Amygdala (tissue), 56 donors: ENCODE measurements at places on chromosomes 5 and 9.

DNA sequence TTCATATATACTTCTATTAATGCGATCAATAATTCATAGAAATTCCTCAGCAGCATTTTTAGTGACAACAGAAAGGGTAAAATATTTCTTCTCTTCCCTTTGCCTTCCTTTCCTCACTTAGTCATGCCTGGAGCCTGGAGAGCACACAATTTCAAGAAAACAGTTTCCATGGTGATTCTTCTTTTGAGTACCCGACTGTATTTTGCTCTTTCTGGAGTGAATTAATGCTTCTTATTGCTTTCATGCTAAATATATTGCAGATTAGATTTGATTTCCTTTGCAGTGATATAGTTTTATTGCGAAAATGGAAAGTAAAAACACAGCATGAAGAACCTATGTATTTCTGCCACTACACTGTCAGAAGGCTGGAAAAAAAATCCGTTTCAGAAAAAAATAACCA, 153.5 kb downstream of the PPP2R2B start:
- DNase-seq = no peak

DNA sequence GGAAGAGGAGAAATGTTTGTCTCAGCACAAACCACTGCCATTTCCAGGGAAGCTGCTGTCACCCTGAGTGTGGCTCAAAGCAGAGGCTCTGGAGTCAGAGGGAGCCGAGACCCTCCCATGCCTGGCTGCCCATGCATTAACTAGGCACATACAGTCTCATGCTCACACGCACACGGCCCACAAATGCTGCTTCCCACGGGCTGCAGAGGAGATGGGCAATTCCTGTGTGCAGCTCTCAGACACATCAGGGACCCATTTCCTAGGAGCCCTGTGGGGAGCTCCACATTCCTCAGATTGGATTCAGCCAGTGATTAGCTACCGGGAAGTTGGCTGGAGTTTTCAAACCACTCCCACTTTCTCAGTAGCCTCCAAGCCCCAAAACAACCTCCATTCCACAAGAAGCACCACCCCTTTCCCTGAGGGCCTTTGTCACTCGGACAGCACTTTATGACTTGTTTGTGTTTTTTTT, 9.1 kb upstream of the PTGES start:
- DNase-seq = no peak

DNA sequence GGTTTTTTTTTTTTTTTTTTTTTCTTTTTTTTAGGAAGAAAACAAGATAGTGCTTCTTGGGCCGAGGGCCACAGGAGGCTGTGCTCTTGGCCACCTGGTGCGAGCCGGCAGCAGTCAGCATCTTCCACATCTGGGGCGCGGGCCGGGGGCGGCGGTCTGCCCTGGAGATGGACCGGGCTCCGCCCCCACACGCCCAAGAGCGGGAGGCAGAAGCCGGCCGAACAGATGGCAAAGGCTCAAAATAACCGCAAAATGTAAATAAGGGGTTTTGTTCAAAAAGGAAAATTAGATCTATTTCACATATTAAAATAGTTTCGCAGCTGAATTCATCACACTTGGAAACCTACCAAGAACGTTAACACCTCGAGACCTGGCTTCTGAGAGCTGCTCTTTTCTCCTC, 51.5 kb upstream of the UBAC1 start:
- DNase-seq = no peak

DNA sequence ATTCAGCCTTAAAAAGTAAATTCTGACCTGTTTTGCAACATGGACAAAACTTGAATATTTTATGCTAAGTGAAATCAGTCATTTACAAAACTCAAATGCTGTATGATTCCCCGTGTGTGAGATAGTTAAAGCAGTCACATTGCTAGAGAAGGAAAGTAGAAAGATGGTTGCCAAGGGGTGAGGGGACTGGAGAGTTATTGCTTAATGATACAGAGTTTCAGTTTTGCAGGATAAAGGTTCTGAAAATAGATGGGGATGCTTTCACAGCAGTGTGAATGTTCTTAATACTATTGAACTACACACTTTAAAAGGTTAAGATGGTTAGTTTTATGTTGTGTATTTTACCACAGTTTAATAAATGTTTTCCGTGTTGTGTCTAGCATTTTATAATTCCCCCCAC, 51.2 kb downstream of the SGCD start:
- no peak for DNase-seq

DNA sequence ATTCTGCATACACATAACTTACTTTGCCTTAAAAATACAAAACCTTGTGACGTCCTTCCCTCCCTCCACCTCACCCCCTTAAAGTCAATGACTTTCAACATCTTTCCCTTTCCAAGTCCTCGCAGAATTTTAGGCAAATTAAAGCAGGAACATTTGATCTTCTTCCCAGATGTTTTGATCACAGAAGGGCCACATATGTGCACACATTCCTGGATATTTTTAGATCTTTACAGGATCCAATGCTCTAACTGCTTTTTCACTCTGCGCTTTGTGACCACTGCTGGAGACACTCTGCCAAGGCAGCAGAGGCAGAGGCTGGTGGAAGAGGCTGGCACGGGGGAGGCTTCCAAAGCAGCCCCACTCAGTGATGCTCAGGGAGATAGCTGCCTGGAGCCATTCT, 130.7 kb downstream of the SEC61B start:
- DNase-seq = no peak

DNA sequence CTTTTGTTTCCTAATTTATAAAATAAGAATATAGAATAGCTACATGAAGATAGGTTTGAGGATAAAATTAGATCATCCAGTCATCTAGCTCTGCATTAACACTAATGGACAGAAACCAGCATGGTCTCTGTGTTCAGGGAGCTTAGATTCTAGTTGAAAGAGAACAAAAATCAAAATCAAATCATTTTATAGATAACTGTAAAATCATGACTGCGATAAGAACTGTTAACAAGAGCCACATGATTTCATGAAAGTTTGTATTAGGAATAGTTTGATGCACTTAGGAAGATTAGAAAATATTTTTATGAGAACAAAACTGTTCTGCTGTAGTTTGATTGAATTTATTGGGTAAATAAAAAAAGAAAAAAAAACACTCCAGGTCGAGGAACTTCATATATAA, 1074.7 kb downstream of the MAT2B start:
- DNase-seq = no peak

DNA sequence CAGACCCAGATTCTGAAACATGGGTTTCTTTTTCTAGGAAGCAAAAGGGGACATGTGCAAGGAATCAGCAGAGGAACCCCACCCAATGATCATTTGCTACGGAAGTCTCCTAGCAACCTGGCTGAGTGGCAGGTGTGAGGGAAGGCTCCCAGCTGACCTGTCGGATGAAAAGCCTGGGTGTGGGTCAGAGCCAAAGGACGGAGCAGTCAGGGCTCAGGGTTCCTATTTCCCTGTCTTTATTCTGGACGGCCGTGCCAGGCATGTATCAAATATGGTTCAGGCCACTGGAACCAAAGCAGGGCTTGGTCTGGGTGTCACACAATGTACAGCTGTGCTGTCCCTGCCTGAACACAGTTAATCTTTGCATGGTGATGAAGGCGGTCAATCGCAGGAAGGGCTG, 20.1 kb downstream of the STK10 start:
- DNase-seq = no peak

DNA sequence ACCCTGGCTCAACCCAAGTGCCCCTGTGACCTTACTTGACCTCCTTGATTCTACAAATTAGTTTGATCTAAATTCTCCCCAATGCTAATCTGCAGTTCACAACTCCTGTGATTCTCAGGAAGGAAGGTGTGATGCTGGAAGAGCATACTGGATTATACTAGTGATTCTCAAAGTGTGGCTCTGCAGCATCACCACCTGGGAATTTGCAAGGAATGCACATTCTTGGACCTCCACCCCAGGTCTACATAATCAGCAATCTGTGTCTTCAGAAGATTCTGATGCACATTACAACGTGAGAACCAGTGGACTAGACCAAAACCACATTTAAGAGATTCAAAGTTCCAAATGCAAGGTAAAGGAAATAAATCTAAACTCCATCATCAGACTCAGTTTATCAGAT, 198.6 kb downstream of the AGTPBP1 start:
- no peak for DNase-seq

DNA sequence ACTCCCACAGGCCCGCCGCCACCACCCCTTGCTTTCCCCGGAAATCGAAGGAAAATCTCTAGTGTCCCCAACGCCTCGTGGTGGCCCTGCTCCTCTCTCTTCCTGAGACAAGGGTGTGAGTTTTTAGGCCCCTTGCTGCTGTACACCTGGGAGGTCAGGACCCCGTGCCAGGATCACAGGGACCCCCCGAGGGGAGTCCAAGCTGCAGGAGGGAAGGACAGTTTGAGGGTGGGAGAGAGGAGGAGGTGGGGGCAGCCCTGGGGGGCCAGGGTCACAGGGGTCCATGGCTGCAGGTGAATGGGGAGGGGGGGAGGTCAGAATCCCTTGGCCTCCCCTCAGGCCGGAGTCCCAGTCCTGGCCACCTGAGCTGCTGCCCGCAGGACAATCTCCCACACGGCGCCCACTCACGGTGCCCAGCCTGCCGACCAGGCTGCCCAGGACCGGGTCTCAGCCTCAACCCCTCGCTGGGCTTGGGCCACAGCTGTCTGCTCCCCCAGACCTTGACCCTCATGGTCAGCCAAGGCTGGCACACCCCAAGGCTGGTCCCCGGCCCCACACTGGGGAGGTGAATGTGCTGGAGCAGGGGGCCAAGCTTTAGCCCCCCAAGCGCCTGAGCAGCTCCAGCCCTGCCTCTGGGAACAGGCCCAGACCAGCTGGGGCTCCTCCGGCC, 19.9 kb downstream of the TPPP start:
- no peak for DNase-seq

GRCh38 chr9:71628247-71628646, 140.1 kb downstream of the CEMIP2 start:
- DNase-seq = no peak

DNA sequence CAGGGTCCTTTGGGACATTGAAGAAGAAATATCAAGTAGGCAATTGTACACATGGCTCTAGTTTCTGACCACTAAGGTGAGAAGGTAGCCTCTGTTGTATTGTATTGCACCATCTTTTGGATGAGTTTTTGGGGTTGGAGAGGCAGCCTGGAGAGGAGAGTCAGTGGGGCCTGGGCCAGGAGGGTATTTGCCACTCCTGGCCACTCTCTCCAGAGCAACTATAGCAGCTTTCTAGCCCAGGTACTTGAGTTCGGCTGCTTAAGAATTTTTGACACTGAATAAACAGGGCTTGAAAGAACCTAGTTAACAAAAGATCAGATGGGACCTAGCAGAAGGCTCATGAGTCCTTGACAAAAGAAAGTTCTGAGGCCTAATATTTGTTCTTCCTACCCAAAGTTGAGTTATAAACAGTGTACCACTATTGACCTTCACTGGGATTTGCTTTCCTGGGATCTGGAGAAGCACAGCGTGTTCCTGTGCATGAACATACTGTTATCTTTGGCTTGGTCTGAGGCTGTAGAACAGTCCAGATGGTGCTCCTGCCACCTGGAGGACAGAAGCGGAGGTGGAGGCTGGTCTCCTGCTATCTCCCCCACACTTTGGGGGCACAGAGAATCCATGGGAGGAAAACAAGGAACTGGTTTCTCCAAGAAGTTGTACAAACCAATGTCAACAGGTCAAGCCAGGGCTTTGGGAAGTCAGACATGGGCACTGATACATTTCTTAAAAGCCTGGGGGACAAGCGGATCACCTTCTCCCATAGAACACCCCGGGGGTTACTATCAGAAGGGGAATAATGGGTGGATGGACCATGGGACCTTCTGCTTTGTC, 110.4 kb upstream of the LIFR start:
- no peak for DNase-seq

DNA sequence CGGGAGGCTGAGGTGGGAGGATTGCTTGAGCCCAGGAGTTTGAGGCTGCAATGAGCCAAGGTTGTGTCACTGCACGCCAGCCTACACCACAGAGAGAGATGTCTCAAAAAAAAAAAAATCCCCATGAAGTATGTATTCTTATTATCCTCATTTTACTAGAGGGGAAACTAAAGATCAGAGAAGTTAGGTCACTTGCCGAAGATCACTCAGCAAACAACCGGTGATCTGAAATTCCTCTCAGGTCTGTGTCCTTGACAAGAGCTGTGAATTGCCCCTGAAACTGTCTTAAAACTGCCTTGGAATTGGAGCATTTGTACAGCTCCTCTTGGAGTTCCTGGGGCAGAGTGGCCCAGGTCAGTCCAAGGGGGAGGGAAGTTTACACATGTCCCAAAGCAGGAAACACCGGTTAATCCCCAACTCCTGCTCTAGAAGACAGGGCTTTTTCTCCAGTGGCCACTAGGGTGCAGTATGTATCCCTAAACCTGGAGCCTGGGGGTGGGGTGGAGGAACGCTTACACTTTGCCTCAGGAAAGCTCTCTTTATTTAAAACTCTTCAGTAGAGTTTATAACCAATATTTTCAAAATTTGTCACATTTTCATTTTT, 27.6 kb downstream of the AQP7 start:
- DNase-seq = peak; percentile 10

- no peak for DNase-seq
Measured at GRCh38 chr5:77311214-77311571, 100.7 kb downstream of the PDE8B start.

GRCh38 chr5:80516826-80517225, 28.9 kb downstream of the FAM151B start:
- DNase-seq = no peak

DNA sequence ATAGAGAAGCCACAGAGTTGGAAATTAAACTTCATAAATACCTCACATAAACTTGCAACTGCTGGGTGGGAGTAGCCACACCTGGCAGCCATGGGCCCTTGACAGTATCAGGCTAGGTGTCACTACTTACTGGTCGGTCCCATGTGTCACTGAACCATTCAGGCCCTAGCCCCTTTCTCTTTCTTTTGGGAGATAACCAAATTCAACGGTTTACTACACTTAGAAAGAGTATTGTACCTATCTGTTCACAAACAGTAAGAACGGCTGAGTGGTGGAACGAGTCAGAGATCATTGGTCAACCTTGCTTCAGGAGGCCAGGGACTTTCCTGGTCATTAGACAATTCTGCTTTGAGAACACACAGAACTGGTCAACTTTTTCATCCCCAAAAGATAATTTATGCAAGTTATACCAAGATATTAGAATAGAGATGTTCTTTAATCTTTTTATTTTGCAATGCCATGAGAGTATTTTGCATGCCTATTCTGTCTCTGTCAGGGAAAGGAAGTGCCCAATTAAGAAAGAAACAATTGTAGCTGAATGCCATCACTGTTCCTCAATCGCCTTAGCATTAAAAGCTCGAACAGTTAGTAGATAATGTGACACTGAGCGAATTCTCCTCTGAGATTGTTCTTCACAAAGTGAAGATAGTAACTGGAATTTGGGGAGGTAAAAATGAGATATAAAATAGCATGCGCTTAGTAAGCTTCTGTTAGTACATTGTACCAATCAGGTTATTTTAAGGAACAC, 50.9 kb downstream of the GOLPH3 start:
- DNase-seq = no peak

- no peak for DNase-seq
Measured at GRCh38 chr9:129996161-129996830, 46.7 kb downstream of the FNBP1 start.

- no peak for DNase-seq
Measured at GRCh38 chr5:137260820-137261695, 238.1 kb downstream of the SPOCK1 start.

DNA sequence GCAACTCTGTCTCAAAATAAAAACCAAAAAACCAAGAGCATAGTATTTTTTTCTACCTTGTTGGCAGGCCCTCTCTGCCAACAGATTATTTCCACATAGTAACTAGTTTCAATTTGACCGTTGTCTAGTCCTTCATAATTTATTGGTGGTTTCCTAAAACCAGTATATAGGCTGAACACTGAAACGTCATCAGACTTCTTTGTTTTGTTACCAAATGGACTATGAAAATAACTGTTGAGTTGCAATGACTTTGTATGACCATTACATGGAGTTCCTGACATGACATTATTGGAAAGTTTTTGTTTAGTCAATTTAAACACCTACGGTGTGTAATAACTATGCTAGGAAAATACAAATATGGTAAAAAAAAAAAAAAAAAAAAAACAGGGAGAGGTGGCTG, 1.7 kb downstream of the AGGF1 start:
- no peak for DNase-seq
